HuH-7 (cell line): ENCODE measurements at places on chromosomes 11 and 22.

GRCh38 chr11:6625156-6625831 is 6.1 kb upstream of the TPP1 start:
- DNase-seq, result no peak

GRCh38 chr11:61626580-61627380 is 45.9 kb upstream of the SYT7 start:
- DNase-seq, result no peak

DNA sequence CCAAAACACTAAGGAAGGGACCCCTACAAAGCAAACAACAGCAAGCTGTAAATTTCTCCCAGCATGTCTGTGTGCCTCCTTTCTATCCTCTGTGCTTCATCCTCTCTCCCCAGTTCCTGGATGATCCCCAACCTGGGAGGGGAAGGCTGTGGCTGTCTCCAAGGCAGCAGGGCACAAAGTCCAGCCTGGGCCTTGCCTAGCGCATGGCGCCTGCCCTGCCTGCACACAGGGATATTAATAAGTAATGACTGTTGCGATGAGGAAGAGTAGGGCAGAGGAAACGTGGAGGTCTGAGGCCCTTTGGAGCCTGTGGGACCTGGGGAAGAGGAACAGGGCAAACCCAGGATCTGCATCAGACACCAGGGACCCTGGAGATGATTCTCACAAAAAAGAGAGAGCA is 2.0 kb downstream of the USH1C start:
- DNase-seq, result peak; percentile 71

GRCh38 chr11:103051151-103051801 is 40.7 kb downstream of the DCUN1D5 start:
- no peak for DNase-seq

DNA sequence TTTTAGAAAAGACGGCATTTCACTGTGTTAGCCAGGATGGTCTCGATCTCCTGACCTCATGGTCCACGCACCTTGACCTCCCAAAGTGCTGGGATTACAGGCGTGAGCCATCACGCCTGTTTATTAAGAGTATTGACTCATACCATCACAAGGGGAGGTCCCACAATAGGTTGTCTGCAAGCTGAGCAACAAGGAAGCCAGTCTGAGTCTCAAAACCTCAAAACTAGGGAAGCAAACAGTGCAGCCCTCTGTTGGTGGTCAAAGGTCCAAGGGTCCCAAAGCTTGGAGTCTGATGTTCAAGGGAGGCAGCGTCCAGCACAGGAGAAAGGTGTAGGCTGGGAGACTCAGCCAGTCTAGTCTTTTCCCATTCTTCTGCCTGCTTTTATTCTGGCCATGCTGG is 32.8 kb upstream of the LDLRAD3 start:
- DNase-seq, result no peak

DNA sequence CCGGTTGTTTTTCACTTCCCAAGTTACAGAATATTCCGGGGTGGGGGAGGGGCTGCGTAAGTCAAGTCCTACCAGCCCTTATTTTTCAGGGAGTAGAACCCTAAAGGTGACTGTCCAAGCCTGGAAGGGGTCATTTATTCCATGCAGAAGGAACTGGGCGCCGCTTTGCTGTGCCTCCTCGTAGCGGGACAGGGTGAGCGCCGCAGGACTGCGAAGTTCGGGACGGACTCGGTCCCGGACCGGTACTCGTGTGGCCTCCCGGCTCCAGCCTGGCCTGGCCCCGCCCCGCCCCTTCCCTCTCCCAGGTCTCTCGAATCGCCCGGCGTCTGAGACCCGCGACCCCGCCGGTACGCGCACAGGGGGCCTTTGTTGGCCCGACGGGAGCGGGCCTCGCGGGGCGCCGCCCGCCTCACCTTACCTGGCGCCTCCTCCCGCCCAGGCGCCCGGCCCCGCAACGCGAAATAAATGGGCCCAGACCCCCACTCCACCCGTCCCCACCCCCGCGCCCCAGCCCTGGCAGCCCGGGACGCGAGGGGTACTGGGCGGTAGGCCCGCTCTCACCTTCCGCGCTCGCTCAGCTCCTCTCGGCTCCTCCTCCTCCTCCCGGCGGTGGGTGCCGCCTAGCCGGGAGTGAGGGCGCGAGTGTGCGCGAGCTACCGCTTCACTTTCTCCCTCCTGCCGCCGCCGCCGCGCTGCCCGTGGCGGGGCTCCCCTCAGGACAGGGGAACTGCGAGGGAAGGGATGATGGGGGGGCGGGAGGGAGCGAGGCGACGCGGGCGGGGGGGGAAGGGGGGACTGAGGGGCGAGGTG is 698 bp downstream of the PAK1 start:
- peak; percentile 34 for DNase-seq

DNA sequence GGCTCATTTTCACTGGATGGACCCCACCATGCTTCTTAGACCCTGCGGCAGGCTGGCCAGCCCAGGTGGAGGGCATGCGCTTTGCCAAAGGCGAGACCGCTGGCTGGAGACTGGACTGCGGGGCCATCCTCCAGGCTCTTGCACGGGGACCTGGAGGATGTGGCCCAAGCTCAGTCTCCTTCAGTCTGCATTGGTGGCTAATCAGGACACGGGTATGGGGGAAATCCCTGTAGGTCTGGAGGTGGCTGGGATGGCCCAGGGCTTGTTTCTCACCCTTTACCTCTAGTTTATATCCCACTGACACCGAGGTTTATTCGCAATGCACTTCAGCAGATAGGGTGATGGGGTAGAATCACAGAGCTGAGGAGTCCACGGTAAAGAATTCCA is 45.0 kb downstream of the BCR start:
- DNase-seq, result no peak

DNA sequence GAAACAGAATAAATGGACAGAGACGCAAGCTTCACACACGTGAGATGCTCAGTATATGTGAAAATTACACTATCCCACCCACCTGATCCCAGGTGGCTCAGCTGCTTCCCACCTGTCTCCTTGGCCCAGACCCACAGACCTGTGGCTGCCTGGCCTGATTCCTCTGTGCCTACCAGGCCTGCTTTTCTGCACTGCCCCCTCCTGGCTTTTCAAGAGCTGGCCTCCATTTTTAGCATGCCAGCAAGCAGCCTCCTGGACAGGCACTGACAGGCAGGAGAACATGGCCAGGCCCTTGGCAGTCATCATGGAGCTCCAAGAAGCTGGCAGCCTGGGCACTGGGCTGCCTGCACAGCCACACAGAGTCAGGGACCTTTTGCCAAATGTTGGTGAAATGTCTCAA is 79.5 kb upstream of the HMGXB4 start:
- DNase-seq, result no peak

GRCh38 chr11:76635991-76636738 is 34.4 kb downstream of the LRRC32 start:
- no peak for DNase-seq

DNA sequence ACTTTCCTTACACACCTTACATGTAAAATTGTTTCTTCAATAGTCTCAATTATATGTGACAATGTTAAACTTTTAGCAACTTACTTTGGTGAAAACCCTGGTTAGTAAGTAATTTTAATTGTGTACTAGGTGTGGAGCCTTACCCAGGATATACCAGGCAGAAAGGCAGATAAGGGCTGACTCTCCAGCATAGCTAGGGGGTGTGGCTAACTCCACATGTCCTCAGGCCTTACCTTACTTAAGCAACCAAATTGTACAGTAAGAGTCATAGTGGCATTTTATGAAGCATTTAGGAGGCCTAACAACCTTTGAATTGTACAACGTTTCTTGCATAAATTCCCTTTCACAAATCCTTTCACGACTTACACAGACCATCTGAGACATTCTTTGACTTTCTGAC is 118.2 kb upstream of the OR9Q1 start:
- DNase-seq, result no peak

DNA sequence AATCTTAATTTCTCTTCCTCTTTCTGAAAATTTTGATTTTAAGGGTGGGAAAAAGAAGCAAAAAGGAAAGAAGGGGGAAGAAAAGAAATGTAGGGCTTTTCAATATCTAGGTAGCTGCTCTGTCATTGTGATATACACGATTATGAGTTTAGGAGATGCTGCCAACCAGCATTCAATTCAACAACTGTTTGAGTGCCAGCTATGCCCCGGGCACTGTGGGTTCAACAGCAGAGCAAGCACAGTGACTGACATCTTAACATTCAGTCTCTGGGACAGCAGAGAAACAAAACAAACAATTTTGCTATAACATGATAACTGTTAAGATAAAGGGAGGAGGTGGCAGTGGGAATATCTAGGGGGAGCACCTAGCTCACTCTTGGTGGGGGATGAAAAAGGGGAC is 91.6 kb downstream of the DBX1 start:
- DNase-seq, result no peak

DNA sequence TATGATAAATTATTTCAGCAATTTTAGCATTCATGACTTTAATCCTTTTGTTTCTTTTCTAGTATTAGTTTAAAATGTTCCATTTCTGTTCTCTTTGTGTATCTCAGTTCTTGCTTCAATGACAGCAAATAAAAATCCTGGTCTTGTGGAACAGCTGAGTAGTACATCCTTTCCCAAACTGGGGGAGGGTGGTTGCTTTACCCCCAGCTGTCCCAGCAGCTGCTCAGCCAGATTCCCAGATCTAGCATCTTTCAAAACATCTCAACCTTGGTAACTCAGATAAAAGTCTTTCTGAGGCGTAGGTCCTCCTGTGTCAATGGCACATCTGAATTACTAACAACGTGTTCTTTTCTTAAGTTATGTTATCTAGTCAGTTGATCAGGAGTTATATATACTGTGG is 72.2 kb upstream of the GRK2 start:
- DNase-seq, result no peak

GRCh38 chr11:9509041-9509440 is 48.2 kb downstream of the ZNF143 start:
- no peak for DNase-seq

GRCh38 chr22:32407312-32407711 is 4.7 kb downstream of the RTCB start:
- no peak for DNase-seq

GRCh38 chr22:48856308-48856615 is 971.4 kb downstream of the BRD1 start:
- no peak for DNase-seq

DNA sequence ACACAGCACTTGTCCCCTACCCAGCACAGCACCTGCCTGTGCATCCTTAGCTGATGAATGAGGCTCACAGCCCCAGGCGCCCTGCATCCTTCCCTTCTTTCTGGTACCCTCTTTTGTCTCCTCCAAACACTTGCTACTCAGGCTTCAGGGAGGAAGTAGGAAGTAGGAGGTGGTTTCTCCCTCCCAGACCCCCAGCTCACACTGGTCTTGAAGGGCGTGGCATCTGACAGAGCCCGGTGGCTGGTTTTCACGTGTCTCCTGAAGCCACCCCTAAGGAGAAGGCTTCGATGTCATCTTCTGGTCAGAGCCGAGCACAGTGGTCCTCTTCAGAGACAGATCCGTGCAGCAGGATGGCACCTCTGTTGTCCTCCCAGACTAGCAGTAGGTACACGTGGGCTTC is 109.8 kb downstream of the PTPRJ start:
- no peak for DNase-seq

DNA sequence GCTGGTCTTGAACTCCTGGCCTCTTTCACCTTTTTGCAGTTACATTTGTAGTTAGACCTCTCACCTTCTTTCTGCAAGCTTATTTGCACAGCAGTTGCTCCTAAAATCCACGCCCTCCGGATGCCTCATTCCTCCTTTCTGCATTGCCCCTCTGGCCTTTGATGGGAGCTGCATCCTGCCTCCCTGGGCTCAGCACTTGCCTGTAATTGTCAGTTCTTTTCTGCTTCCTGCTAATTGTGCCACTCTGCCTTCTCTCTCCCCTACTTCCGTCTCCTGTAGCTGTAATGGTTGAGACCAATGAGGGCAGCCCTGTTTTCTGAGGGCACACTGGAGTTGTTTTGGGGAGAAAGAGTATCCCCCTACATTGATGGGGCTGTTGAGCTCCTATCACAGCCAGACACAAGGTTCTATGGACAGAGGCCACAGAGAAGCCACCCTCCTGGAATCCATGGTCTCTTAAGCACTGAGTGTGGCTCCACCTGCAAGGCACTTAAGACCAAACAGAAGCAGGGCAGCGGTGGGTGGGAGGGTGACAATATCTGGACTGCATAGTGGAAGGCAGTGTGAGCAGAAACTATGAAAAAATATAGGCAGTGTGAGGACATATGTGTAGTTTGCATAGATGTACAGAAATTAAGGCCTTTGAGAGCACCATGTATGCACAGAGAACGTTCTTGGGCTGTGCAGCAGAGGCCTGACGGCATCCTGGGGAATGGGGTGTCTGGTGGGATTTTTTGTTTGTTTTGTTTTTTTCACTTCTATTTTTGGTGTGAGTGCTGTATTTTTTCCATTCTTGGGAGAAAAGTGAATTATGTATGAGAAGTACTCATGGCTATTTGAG is 30.5 kb downstream of the YDJC start:
- DNase-seq, result no peak

DNA sequence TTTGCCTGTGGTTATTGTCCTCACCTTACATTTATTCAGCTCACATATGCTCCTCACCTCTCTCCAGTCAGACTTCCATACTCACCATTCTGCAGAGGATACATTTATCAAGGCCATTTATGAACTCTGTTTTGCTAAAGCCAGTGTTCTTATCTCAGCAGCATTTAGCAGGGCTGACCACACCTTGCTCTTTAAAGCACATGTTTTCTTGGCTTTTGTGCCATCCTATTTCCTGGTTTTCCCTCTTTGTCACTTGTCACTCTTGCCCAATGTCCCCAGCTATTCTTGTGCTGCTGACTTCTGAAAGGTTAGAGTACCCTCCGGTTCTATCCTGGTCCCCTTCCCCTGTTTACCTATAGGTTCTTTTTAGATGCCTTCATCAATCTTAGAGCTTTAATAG is 446.6 kb downstream of the NELL1 start:
- DNase-seq, result no peak

DNA sequence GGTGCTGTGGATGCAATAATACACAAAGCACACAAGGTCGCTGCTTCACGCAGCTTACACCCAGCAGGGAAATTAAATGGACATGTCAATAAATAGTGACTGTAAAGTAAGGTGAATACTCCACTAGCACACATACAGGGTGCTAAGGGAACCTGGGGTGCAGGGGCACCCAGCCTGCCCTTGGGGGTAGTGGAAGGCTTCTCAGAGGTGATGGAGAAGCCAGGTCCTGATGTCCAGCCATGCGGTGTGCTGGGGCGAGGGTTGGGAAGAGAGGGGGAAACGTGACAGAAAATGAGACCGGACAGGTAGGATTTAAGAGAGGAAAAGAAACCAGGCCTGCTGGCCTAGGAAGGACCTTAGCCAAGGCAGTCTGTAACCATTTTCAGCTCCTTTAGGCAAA is 200.5 kb downstream of the GRIK4 start:
- DNase-seq, result no peak

GRCh38 chr22:38453066-38453672 is 1.8 kb downstream of the KCNJ4 start:
- no peak for DNase-seq

DNA sequence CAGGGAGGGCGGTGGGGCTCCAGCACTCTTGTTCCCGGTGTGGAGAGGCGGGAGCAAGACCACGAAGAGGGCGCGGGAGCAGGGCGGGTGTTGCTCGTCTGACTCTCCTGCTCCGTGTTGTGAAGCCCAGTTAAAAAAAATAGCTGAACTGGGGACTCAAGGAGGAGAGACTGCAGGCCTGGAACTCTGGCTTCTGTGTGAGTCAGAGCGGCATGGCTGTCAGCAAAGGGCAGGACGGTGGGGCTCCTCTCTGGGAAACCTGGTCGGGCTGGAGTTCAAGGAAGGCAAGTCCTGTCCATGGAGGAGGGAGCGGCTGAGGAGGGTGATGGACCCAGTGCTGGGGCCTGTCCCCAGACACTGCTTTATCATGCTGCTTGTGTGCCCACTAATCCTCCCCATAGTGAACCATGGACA is 152.3 kb downstream of the FEZ1 start:
- no peak for DNase-seq
